Mucosa of gallbladder (tissue), 1 donor: ENCODE measurements at places on chromosomes 7 and 10. TPM values are rescaled to one million over a fixed set of nuclear protein-coding genes. Genes with fewer than 3 reads are reported as not detected.

The EPHB6 gene
- total RNA-seq: 16.7 TPM

The SPDYE2 gene
- not detected for total RNA-seq

The SLC18A3 gene
- total RNA-seq: 0.20 TPM

The SYPL1 gene
- total RNA-seq: 116 TPM

The EBF3 gene
- total RNA-seq: 1.8 TPM

The FKBP6 gene
- not detected for total RNA-seq

The ASZ1 gene
- not detected for total RNA-seq

The MCMBP gene
- 36.6 TPM for total RNA-seq

The PRSS37 gene
- not detected for total RNA-seq

The AS3MT gene
- total RNA-seq: 5.4 TPM

The CPA4 gene
- 0.43 TPM for total RNA-seq

The TET1 gene
- total RNA-seq: 3.1 TPM

The FANK1 gene
- total RNA-seq: 5.3 TPM

The LAMB1 gene
- 89.4 TPM for total RNA-seq

The STRIP2 gene
- 2.1 TPM for total RNA-seq

The CALY gene
- 0.92 TPM for total RNA-seq

The MYH16 gene
- 0.32 TPM for total RNA-seq

The GPRIN2 gene
- 14.8 TPM for total RNA-seq

The CYP2E1 gene
- total RNA-seq: 4.7 TPM

The ADD3 gene
- total RNA-seq: 201 TPM

The TAS2R3 gene
- total RNA-seq: 1.5 TPM

The FGF8 gene
- total RNA-seq: not detected

The BMPR1A gene
- 55.3 TPM for total RNA-seq

The NKX2-3 gene
- 4.4 TPM for total RNA-seq

The PON3 gene
- 14.0 TPM for total RNA-seq

The RASSF4 gene
- 41.9 TPM for total RNA-seq

The NFKB2 gene
- total RNA-seq: 42.2 TPM

The AMPH gene
- total RNA-seq: 4.9 TPM

The MEOX2 gene
- total RNA-seq: 2.4 TPM

The KCNH2 gene
- total RNA-seq: 49.4 TPM
